ENCODE measurements at places on chromosomes 13 and 19.

DNA sequence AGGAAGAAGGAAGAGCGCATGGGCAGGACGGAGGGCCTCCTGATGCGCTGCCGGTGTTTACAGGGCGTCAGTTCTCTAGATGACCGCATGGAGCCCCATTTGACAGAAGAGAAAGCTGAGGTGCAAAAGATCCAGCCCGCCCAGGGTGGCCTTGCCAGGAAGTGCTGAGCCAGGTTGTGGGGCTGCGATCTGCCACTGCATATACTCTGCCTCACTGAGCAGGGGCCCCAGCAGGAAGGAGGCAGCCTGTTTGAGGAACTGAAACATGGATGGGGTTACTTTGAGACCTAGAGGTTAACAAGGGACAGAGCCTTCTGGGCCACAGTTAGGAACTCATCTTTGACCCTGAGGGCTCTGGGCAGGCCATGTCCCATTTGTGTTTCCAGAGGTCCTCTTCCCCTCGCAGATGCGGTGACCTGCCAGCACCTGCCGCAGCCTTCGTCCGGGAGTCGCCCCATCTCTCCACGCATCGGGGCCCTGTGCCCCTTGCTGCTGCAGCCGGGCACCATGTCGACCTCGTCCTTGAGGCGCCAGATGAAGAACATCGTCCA is 3.2 kb downstream of the EPN1 start:
- DNase-seq, result no peak

DNA sequence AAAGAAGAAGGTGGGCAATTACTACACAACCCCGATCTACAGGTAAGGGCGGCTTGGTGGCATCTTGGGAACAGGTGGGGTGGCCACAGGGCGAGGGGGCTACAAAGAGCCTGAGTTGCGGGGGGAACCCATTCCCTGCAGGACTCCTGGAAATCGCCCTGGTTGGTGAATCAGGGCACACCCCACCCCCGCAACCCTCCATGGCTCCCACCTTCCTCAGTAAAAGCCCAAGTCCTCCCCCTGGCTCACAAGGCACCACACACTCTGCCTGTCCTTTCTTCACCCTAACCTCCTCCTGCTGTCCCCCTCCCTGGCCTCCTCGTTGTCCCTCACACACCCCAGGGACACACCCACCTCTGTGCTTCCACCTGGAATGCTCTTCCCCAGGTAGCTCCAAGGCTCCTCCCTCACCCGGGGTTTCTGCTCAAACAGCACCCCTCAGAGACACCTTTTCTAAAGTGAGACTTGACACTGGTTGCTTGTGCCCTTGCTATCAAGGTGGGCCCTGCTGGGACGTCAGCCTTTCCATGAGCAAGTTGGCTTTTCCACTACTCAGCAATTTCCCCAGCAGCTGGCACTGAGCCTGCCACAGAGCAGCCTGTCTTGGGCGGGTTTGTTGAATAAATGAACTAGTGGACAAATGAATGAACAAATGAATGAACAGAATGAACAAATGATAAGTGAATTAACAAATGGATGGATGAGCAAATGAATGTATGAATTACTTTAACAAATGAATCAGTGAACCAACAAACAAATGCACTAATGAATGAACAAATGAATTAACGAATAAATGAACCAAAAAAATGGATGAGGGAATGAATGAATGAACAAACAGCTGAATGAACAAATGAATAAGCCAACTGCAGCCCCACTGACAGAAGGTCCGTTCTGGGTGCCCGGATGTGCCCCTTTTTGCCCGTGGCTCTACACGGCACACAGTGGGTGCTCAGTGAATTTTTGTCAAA is 6.2 kb upstream of the MRI1 start:
- DNase-seq, result no peak

DNA sequence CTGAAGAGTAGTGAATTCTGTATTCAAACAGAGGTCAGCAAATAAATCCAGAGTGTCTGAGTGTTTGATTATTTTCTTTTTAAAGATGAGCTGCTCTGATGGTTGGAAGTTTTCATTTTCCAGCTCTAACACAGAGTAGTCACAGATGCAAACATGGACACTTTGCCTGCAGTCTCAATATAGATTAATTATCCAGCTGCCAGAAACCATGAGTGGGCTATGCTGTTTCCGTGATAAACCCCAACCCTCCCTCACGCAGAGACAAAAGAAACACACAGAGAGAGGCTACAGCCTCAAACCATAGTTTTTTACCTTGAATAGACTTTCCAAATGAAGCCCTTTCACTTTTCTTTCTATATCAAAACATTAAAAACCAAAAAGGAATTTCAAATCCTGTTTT is 884.7 kb downstream of the DIAPH3 start:
- DNase-seq, result no peak

GRCh38 chr13:22447132-22447886 is 733.5 kb upstream of the SGCG start:
- DNase-seq, result no peak

- no peak for DNase-seq
These were observed 2743.3 kb upstream of the PCDH20 start for GRCh38 chr13:64158908-64159307.

GRCh38 chr13:53017433-53017970 is 11.1 kb upstream of the OLFM4 start:
- no peak for DNase-seq

- no peak for DNase-seq
These were observed 1819.3 kb downstream of the PCDH9 start for GRCh38 chr13:65410791-65411190.

- peak; percentile 79 for DNase-seq
These were observed 8.6 kb downstream of the ZBTB7A start for GRCh38 chr19:4057931-4058692.

DNA sequence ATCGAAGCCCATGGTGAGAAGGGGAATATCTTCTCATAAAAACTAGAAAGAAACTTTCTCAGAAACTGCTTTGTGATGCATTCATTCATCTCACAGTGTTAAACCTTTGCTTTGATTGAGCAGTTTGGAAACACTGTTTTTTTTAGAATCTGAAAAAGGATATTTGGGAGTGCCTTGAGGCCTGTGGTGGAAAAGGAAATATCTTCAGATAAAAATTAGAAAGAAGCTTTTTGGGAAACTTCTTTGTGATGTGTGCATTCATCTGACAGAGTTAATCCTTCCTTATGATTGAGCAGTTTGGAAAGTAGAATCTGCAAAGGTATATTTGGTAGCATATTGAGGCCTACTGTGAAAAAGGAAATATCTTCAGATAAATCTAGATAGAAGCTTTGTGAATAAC is 1594.9 kb downstream of the UQCRFS1 start:
- no peak for DNase-seq

DNA sequence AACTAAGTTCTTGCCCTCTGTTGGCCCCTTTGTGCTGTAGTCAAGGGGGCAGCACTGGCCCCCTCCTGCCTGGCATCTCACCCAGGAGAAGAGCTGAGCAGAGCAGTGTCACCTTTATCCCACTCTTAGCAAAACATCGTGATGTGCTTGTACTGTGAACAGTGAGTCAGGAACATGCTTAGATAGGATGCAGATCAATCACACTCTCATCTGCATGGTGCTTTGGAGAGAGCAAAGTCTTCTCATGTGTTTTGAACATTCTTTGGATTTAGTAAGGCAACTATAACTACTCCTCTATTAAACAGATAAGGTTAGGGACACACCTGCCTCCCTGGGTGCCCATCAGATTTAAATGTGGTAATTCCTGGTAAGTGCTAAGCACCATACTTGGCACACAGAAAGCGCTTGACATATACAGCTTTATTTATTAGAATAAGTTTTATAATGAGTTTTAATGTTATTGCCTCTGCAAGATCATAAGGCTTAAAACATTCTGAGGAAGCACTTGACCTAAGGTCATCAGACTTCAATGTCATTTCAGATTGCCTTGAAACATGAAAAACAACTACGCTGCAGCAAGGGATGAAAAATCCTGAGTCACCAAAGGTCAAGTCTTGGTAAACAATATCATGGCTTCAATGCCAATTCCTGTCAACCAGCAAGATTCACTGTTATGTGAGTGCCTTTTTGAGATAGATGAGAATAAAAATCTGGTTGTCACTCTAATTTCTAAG is 82.4 kb upstream of the IRS2 start:
- no peak for DNase-seq

- no peak for DNase-seq
These were observed 83.1 kb upstream of the OXGR1 start for GRCh38 chr13:97077341-97077740.

DNA sequence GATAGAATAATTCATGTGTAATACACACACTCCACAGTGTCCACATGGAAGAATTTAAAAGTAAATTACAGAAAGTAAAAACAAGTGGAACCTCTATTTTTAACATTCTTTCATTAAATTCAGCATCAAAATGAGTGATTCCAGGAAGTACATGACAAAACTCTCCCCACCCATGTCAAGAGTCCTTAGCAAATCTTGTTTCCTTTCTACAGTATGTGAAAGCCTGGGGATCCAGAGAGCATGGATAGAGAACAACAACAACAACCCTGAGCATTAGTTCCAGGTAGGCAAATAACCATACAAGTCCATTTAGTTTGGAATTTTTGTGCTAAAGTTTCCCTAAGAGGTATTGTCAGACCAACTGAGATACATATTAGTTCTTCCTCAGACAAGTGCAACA is 267.9 kb downstream of the ENOX1 start:
- no peak for DNase-seq

DNA sequence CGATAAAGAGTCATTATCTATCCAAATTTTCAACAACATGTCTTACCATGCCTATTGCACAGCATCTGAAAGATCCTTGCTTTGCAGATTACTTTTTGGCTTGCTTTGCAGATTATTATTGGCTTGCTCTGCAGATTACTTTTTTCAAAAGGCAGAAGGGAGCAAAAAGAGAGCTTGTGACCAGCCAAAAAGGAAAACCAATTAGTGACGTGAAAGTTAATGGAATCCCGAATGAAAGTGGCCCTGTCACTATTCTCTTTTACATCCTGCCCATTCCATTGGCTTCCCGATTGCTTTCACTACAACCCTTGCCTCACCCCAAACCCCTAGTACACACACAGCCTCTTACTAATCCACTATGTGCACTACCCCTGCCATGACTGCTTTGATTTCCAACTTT is 81.3 kb downstream of the LHFPL6 start:
- DNase-seq, result no peak

GRCh38 chr19:46542428-46543230 is 47.0 kb upstream of the PNMA8B start:
- peak; percentile 61 for DNase-seq

DNA sequence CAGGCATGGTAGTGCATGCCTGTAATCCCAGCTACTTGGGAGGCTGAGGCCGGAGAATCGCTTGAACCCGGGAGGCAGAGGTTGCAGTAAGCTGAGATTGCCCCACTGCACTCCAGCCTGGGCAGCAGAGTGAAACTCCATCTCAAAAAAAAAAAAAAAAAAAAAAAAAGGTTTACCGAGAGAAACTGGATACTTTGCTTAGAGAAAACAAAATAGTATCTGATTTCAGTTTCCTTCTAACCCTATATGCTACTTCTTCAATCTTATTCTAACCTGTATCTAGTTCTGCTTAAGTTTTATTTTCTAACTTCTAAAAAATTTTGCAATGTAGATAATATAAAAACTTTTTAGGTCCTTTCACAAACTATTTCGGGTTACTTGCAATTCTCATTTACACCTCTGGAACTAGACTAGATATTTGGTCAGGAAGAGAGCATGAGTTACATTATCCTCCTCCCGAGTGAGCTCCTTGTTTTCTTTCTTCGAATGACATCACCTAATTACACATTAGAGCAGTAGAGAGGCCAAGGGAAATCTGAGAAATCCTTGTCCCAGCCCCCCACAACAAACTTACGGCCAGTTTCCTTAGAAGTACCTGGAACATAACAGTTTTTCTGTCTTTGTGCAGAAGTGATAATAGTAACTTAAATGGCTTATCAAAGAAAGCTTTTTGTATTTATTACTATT is 128.9 kb downstream of the B3GLCT start:
- no peak for DNase-seq

GRCh38 chr13:110886870-110887596 is 27.8 kb downstream of the ANKRD10 start:
- DNase-seq, result no peak

- DNase-seq, result peak; percentile 18
These were observed 10.4 kb downstream of the ZNF146 start for GRCh38 chr19:36225219-36225892.

Data from SW 1271 (cell line).